ENCODE measurements at places on chromosomes 1 and 21. TPM values are rescaled to one million over a fixed set of nuclear protein-coding genes. Genes with fewer than 3 reads are reported as not detected.

DNA sequence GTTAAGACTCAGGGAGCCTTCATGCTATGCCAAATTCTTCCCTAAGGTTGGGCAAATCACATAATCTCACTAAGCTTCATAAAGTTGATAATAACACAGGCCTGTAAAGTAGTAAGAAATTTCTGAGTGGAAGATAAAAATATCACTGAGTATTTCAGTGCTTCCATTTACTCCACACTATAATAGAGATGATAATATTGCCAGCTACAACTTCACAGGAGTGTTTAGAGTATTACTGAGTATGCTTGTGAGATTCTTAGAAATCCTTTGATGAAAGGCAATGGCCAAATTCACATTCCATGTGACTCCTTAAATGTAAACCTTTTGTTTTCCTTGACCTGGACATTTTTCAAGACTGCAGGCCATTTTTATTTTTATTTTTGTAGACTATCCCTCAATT lies 10.4 kb downstream of the ITGB3BP start:
- no peak for DNase-seq

DNA sequence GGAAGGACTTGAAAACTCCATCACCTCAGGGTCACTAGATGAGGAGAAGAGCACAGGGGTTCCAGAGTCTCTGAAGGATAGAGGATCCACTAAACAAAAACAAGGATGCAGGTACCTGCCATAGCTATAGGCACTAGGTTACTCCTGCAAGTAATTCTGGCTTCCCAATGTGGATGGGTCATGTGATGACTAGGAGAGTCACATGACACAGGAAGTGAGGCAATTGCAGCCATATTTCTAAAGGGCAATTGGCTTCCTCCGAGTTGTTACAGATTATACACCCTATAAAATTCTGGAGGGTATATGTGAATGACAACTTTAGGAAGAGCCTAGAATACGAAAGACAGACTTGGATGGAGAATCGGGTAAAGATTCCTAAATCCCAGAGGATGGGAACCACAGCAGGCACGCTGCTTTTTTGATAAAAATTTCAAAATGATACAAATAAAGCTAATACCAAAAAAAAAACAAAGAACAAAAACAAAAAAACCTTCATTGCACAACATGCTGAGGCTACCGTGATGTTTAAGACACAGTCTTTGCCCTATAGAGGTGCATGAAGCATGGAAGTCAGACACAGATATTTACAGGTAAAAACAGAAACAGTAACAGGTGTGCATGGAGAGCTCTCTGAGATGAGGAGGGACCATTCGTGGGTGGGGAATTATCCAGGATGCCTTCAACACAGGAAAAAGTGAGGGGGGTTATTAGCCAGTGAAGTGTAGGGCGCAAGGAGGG lies 10.5 kb downstream of the MTX1 start:
- DNase-seq, result peak; percentile 92

- no peak for DNase-seq
These were observed 681.2 kb downstream of the PLPP3 start for GRCh38 chr1:55898181-55898580.

The FGR gene
- polyA plus RNA-seq, result 1.9 TPM

The COL8A2 gene
- 1.8 TPM for polyA plus RNA-seq

The S100A3 gene
- not detected for polyA plus RNA-seq

The CD5L gene
- polyA plus RNA-seq, result not detected

The RIMKLA gene
- polyA plus RNA-seq, result 0.88 TPM

The CRYZL1 gene
- polyA plus RNA-seq, result 56.3 TPM

The MTARC2 gene
- 50.8 TPM for polyA plus RNA-seq

The AQP10 gene
- 0.13 TPM for polyA plus RNA-seq
